ENCODE measurements at places on chromosomes 16 and 17.

GRCh38 chr16:53232826-53233529 lies 178.2 kb downstream of the CHD9 start:
- no peak for DNase-seq

DNA sequence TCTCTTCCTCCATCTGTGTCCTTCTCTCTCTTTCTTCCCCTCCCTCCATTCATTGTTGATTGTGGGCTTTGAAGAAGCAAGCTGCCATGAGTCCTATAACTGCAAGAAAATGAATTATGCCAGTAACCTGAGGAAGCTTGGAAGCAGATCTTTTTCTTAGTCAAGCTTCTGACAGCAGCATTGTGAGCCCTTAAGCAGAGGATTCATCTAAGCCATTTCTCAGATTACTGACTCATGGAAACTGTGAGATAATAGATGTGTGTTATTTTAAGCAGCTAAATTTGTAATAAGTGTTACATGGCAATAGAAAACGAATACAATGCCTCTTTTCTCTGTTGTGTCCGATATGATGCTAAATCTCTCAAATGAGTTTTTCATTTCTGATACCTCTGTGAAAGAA lies 1109.7 kb downstream of the CDH11 start:
- DNase-seq = no peak

DNA sequence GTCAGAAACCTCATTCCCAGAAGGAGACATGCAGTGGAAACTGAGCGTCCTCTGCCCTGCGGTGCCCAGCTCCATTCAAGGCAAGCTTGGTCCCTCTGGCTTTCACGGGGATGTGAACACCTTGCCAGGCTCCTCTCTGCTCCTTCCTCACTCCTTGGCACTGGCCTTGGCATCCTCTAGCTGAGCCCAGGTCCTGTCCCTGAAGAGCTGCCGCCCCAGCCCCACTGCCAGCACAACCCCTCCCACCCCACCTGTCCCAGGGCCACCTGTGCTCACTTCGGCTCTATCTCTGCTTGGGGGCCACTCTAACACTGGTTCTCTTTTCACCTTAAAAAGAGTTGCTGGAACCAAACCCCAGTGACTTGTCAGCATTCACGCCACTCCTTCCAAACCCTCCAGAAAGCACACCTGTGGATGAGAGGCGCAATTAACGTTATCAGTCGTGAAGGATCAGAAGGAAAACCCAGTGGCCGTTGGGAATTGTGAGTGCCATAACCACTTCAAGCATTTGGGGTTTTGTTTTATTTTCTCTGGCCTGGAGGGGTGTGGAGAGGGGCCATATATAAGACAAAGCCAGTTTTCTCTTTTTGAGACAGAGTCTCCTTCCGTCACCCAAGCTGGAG lies 103.7 kb downstream of the AXIN2 start:
- DNase-seq = no peak

GRCh38 chr16:47175152-47175551 lies 31.4 kb upstream of the NETO2 start:
- DNase-seq = no peak

DNA sequence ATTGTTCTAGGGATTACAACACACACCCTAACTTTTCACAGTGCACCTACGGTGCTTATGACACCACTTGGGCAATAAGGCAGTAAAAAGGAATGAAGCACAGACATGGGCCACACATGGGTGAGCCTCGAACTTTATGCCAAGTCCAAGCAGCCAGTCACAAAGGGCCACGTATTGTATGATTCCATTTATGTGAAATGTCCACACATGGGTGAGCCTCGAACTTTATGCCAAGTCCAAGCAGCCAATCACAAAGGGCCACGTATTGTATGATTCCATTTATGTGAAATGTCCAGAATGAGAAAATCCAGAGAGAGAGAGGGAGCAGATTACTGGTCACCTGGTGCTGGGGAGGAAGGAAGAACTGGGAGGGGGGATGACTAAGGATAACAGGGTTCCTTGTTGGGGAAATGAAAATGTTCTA lies 22.2 kb downstream of the RMI2 start:
- no peak for DNase-seq
